Stimulated activated CD4-positive, alpha-beta T cell treated with anti-CD3 and anti-CD28 coated beads, TNF-alpha, amount 100 ng/mL, for 24 hours (primary cell): ENCODE measurements at places on chromosomes 7 and 10.

DNA sequence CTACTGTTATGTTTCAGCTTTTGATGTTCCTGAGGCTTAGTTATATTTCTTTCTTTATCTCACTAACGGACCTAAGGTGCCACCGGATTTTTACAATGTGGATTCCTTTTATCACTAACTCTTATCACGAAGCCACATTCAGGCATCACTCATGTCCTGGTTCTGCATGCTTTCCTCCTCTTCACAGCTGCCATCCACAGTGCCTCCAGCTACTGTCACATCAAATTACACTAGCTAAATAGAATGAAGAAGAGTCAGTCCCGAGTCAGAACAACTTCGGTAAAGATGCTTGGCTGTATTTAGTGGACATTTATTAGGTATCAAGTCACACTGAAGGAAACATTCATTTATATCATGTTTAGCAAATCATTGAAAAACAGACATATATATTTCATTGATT is 153.2 kb downstream of the NEBL start:
- DNase-seq = no peak

DNA sequence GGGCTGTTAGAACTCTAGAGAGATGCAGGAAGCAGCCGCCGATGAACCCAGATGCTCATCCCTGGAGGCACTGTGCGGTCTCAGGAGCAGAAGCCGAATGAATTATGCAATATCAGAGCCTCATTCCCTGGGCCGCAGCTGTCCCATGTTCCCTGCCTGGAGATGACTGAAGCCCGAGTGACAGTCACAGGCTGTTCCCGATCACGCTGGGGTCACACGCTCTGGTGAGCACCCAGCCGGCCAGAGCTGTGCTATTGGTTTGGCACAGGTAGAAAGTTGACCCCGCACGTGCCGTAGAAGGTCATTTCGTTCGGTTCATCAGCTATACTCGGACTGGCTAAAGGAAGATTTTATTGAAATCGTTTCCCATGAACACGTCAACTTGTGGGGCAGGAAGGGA is 140.5 kb upstream of the SH2B2 start:
- no peak for DNase-seq

DNA sequence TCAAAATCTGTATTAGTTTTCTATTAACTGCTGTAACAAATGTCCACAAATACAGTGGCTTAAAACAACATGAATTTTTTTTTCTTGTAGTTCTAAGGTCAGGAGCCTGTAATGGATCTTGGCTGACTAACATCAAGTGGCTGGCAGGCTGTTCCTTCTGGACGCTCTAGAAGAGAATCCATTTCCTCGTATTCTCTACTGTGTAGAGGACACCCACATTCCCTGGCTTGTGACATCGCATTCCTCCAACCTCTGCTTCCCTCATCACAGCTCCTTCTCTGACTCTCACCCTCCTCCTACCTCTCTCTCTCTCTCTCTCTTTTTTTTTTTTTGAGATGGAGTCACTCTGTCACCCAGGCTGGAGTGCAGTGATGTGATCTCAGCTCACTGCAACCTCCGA is 4.8 kb upstream of the CALHM1 start:
- DNase-seq = no peak

- DNase-seq = no peak
These were observed 249.7 kb downstream of the CREB5 start for GRCh38 chr7:28661826-28662595.

DNA sequence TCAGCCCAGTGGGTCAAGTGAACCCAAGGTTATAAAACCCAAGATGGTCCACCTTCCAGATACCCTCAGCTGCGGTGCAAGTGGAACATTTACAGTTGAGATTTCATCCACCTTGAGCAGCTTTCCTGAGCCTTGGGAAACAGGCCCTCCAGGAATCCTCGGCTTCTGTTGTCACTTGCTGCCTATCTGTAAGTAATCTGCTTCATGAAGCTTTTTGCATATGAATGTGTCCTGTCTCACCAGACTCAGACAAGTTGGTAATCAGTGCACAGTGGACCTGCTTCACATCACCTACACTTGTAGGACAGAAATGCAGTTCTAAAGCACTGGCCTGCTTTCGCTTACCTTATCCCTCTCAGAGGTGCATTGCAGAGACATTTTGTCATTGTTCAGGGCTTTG is 80.3 kb downstream of the FAM185A start:
- DNase-seq = no peak

DNA sequence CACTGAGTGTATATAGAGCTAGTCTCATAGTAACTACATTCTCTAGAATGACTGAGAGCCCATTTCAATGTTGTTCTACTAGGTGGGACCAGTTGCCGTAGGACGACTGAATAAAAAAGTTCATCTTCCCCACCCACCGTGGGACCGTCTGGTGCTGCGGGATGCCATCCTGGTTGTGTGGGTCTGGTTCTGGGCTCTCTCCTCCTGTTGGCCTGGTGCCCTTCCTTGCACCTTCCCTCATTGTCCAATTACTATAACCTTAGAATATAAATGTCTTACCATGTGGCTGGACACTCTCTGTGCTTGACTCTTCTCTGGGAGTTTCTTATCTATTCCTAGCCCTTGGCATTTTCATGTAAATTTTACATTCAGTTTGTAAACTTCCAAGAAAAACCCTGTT is 344.4 kb downstream of the TCERG1L start:
- DNase-seq = no peak

DNA sequence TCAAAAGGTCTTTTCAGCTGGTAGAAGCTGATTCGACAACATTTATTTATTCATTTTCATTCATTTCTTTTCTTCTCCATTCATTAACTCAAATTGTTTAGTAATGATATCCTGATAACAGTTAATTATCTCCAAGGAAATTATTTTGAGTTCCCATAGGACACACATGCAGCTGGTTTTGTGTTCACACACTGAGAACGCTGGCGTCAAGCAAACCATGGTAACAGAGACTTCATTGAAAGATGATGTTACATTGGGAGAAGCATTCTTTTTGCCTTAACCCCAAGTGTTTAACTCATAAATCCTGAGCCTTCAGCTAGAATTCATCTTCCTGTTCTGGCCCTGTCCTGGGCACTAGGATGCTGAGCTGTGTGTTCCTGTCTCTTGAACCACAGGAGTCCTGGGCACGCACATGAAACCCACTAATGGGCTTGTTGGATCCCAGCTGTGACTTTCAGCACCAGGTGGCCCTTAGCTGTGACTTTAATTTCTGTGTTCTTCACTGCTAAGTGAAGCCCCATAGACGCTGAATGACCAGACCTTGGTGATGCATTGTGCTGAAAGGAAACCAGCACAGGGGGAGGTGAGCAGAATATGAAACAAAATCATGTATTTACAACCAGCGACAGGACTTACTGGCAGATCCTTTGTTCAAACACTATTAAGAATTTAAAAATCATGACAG is 121.5 kb upstream of the PRSS58 start:
- no peak for DNase-seq

- DNase-seq = no peak
These were observed 172.2 kb downstream of the SLIT1 start for GRCh38 chr10:97013568-97013967.

- no peak for DNase-seq
These were observed 2.8 kb downstream of the RBP3 start for GRCh38 chr10:47350671-47351640.

DNA sequence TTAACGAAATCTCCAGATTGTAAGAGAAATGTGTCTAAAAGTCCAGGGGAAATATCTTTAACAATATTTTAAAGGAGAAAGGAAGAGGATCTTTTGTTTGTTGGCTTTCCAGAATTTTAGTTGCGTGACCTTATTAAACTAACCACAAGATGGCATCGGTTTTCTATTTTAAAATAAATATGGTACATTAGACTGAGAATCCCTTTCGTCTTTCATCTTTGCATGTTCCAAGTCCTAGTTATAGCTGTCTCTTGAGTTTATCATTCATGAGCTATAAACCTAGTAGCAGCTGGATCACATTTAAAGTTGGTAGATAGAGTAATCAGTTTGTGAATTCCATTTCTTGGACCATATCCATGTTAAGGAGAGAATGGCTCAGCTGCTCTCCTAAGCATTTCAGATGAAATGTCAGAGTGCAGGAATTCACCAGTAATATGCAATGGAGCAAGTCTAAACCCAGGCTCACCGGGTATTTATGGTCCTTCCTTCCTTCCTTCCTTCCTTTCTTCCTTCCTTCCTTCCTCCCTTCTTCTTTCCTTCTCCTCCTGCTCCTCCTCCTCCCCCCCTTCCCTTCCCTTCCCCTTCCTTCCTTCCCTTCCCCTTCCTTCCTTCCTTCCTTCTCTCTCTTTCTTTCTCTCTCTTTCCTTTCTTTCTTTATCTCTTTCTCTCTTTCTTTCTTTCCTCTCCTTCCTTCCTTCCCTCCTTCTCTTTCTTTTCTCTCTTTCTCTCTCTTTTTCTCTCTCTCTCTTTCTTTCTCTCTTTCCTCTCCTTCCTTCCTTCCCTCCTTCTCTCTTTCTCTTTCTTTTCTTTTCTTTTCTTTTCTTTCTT is 57.8 kb upstream of the RAB18 start:
- DNase-seq = no peak

DNA sequence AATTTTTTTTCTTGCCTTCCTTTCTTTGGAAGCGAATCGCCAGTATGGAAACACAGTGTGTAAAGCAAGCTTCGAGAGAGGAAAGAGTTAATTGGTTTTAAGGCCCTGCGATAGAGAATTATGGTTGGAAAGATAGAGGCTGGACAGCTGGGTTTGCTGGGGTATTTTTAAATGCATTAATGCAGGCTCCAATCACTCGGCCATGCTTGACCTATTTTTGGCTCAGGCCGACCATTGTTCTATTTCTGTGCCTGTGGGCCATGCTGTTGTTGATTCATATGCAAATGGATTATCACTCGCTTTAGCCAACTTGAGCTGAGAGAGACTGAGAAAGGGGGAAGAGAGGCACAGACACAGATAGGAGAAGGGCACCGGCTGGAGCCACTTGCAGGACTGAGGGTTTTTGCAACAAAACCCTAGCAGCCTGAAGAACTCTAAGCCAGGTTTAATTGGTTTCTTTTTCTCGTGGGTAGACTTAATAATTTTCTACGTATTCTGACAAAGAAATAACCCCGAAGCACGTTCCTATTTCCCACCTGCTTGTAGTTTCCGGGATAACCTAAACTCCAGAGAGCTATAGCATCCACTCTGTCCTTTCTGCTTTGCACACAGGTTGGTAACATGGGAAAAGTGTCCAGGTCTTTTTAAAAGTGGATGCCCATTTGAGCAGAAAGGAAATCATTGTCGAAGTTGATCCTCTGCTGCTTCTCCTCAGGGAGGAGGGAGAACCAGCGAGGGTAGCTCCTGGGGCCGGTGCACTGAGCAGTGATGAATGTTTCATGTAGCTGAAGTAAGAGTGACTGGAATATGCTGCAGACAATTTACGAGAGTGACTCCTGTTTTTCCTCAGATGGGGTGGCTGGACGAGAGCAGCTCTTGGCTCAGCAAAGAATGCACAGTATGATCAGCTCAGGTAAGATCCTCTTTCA is at the start of gene HDAC9:
TSS of gene HDAC9 (plus strand) at position 338 of the 929 bp plus-strand sequence. CDS start at position 892, 554 bp downstream.
- DNase-seq = no peak

GRCh38 chr7:89283302-89283701 is 487.8 kb upstream of the TEX47 start:
- DNase-seq = no peak

DNA sequence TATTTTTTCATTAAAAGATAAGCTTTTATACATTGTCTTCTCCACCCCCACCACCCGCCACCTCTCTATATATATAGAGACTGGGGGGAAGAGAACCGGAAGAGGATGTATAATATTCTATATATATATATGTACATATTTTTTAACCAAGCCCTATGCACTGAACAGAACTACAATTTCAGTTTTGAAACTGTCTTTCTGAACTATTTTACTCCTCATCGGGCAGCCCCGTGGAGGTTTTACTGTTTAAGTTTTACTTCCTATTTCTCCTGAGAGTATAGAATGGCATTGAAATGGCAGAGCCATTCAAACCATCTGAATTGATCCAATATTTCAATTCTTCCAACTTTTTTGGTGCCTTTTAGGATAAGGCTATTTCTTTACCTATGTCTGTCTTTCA is 1047.1 kb downstream of the NRG3 start:
- DNase-seq = no peak

GRCh38 chr10:29610876-29611647 is 23.7 kb downstream of the SVIL start:
- no peak for DNase-seq

GRCh38 chr10:35633006-35633980 is 8.8 kb downstream of the FZD8 start:
- DNase-seq = no peak

GRCh38 chr10:98326621-98327027 is 58.6 kb upstream of the LOXL4 start:
- DNase-seq = no peak

- no peak for DNase-seq
These were observed 20.3 kb downstream of the GPRIN2 start for GRCh38 chr10:46536171-46536570.

DNA sequence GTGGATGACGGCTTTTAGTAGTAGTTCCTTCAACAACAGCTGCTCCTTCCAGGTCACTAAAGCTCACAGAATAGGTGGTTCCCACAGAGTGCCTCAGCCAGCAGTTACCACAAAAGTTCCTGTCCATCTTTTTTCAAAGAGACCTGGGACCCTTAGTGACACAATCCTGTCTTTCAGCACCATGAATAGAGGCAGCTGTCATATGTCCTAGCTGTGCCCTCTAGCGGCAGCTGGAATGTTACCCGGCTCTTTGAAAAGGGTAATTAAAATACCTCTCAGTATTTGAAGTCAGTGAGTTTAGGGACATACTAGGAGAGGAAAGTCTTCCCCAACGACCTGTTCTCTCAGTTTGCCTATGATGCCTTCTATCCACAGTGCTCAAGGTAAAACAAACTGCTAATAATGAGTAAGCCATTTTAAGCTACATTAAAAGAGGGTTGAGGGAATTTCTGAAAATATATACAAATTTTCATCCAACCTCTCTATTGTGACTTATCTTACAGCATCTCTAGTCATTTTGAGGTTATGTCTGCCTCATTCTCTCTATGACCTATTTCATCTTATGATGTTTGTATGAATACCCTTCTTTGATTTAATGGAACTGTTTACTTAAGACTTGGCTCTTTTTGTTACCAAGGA is 290.8 kb downstream of the NXPH1 start:
- DNase-seq = no peak

GRCh38 chr10:391305-391704 is 256.1 kb downstream of the ZMYND11 start:
- DNase-seq = no peak

- no peak for DNase-seq
These were observed 7.6 kb downstream of the ZRANB1 start for GRCh38 chr10:124949543-124949942.

DNA sequence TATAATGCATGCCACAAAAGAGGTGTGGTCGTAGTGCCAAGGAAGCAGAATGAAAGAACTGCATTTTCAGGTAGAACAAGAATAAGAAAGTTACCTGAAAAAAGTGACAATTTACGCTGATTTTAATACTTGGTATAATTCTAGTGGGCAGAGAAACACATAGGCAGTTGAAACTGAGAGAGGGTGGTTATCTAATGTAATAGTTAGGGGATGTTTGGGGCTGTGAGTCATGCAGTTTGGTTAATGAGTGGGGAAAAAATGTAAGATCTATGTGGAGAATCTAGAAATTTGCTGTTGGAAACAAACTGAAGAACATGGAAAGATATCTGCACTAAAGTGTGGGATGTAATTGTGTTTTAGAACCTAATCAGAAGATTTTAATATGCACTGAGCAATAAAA is 33.7 kb downstream of the ZNF37A start:
- DNase-seq = no peak
